ENCODE measurements at places on chromosomes 1 and 21.
A peak's percentile ranks its signal among the peaks of the same experiment; 100 is the strongest.

- no peak for DNase-seq
Observed at GRCh38 chr21:42784896-42785451, 94.4 kb downstream of the WDR4 start.

DNA sequence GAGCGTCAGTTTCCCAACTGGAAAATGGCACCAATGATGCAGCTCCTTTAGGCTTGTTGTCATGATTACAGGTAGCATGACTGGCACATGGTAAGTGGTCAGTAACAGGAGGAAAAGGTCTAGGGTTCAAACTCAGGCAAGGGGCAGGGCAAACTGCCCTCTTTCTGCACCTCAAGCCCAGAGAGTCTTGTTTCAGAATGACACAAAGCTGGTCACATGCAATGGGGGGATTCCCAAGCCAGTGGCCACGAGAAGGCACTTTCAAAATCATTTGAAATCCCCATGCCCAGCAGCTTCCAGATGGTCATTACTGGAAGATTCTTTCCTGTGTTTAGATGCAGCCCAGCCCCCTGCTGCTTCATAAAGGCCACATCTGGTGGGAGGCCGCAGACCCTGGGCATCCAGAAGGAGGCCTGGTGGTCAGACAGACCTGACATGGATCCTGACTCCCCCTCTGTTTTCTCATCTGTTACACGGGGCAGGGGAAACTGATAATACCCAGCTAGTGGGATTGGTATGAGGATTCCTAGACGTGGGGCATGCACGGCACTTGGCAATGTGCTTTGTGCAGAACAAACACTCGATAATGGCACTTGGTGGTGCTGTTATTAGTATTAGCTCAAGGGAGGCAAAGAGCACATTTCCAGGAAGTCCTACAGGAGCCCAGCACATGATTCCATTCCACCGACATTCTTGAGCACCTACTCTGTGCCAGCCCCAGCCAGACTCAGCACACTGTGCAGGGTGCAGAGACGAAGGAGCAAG, 6.9 kb upstream of the PLA2G2D start:
- DNase-seq = no peak

GRCh38 chr1:158979229-158979628, 30.5 kb upstream of the IFI16 start:
- DNase-seq = no peak

- DNase-seq = no peak
Observed at GRCh38 chr1:173489929-173490328, 12.8 kb downstream of the PRDX6 start.

DNA sequence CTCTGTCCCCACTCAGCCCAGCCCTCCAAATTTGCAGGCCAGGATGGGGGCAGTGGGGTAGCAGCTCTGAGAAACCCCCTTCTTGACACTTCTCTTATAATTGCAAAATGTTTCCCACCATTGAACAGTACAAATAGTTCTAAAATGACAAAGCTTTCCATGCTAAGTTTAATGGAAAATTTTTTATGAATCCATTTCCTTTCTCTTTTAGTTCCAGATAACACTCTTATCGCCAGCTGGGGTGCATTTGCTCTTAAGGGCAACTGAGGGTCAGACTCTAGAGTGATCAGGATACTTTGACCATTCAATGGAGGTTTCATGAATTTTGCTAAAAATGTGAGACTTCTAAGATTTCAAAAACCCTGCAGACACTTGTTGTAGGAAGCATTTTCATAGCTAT, 29.9 kb downstream of the PIK3C2B start:
- no peak for DNase-seq

GRCh38 chr1:53430261-53430660, 28.9 kb upstream of the DMRTB1 start:
- no peak for DNase-seq

DNA sequence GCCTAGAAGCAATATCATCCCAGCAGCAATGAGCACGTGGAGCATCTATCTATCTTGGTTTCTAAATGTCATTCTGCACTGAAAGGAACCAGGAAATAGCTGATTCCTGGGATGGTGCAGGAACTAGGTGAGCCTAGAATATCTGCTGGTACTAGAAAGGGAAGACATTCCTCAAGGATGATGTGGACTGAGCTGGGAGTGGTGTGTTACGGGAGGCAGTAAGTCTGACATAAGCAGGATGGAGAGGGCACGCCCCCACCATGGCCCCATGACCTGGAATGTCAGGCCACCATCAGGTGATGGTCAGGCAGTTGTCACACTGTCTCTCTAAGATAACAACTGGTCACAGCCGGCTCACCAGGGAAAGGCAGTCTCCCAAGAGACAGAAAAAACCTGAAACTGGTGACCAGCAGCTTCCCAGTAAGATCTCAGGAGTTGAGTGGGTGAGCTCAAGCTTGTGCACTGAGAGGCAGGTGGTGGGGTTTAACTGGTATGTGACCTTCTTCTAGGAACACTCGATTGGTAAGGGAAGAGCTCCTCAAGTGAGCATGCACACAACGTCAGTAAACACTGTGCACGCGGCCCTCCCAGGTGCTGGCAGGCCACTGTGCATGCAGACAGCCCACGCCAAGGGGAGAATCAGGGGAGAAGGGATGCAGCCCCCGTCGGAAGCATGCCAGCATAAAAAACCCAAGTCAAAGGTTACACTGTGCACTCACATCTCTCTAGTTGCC, 148.7 kb downstream of the ADSS2 start:
- DNase-seq = peak; percentile 25

DNA sequence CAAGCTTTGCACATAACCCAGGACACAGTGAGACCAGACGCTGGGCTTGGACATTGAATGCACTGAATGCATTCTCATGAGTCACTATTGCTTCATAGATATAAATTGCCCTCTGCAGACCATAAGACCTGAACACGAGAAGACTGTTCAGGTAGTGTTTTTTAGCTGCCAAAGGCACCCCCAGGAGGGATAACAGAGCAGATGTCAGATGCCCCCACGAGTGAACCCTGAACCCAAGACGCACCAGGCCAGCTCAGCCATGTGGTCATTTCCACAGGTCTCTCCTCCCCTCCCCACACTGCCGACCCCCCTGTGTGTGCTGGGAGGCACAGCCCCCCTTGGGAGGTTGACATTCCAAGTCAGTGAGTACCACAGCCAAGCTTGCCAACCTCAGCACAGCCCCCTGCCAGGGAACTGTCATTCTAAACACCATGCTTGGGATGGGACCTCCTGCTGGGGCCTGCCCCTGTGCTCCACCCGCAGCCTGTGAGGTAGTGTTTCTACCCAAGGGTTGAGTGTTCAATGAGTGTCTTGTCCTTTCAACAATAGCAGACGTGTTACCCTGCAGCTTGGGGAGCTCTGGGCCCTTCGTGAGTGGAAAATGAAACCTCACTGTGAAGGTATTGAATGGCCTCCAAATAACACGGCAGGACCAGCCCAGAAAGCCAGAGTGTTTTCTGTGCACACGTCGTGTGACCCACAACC, 68.2 kb downstream of the PSMG1 start:
- peak; percentile 87 for DNase-seq

DNA sequence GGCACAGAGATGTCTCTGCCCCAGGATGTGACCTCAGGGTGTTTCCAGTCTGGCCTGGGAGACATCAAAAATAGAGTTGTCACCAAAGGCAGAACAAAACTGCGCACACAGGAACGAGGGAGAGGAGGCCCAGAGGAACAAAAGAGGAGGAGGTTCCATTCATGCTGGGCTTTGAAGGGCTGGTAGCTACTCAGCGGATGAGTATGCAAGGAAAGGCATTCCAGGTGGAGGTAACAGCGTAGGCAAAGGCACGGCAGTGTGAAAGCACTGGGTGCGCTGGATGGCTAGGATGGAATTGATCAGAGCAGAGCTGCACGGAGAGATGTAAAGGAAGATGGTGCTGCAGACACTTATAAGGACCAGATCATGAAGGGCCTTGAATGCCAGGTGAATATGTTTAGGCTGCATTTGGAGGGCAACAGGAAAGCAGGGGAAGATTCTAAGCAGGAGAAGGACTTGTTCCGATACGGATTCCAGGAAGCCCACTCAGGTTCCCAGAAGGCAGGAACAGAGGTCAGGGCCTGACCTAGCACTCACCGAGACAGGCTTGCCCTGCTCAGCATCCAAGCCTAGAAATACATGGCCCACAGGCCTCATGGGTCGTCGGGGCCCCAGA, 6.3 kb downstream of the COL16A1 start:
- no peak for DNase-seq

GRCh38 chr1:197198911-197199310, 52.4 kb upstream of the ASPM start:
- no peak for DNase-seq

GRCh38 chr1:28591708-28592320, at the start of gene RAB42:
RAB42 (plus strand) TSS chr1:28592265; CDS start chr1:28592512, 247 bp downstream.
- DNase-seq = peak; percentile 38

DNA sequence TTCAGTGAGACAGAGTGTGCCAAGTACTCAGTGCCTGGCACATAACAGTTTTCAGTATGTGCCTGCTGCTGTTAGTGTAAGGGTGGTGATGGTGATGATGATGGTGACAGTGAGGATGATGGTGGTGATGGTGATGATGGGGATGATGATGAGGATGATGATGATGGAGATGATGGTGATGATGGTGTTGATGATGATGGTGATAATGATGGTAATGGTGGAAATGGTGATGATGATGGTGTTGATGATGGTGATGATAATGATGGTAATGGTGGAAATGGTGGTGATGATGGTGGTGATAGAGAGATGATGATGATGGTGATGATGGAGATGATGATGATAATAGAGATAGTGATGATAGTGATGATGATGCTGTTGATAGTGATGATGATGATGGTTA, 62.0 kb downstream of the AJAP1 start:
- no peak for DNase-seq

GRCh38 chr1:39538531-39539251, 37.9 kb downstream of the PABPC4 start:
- DNase-seq = no peak

- no peak for DNase-seq
Observed at GRCh38 chr1:100411574-100411973, 59.3 kb downstream of the CDC14A start.

DNA sequence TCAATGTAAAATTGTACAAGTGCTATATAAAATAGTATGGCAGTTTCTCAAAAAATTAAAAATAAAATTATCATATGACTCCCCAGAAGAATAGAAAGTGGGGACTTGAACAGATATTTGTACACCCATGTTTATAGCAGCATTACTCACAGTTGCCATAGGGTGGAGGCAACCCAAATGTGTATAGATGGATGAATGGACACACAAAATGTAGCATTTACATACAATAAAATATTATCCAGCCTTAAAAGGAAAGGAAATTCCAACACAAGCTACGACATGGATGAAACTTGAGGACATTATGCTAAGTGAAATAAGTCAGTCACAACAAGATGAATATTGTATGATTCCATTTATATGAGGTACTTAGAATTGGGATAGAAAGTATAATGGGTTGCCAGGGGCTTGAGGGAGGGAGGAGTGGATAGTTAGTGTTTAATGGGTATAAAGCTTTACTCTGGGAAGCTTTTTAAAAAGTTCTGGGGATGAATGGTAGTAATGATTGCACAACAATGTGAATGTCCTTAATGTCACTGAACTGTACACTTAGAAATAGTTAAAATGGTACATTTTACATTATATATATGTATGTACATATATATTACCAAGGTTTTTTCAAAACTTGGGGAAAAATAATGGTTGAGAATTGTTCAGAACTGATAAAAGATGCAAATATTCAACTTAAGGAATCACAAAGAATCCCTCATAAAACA, 53.0 kb upstream of the ADORA3 start:
- DNase-seq = no peak

- DNase-seq = peak; percentile 43
Observed at GRCh38 chr1:39076127-39076798, 50.1 kb downstream of the NDUFS5 start.

DNA sequence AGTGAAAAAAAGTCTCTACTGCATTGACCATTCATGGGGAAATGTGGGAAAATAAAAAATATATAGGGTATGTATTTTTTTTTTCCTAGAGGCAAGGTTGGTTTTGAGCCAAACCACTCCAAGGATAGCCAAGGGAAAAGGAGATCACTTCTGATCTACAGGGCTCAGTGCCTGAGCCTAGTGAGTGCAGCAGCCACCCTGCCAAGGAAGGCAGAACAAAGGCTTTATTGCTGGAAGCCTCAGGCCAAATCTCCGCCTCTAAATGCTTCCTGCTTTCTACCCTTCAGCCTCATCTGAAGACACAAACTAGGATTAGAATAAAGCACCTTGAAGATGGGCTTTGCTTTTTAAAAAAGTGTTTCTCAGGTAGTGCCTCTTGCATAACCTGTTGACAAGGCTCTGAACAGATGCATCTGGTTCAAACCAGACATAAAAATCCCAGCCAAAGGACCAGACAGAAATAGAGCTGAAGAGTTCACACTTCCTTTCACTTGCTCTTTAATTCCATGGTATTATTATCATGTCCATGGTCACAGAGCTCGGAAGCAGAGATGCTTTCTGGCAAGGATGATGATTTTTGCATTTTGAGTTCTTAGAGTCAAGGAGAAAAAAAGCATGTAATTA, 10.5 kb downstream of the C1orf115 start:
- DNase-seq = no peak

GRCh38 chr1:228079013-228079412, 3.5 kb upstream of the ARF1 start:
- no peak for DNase-seq

- no peak for DNase-seq
Observed at GRCh38 chr1:34929853-34930701, 627 bp upstream of the DLGAP3 start.

- no peak for DNase-seq
Observed at GRCh38 chr1:45922374-45922773, 119.0 kb downstream of the MAST2 start.

DNA sequence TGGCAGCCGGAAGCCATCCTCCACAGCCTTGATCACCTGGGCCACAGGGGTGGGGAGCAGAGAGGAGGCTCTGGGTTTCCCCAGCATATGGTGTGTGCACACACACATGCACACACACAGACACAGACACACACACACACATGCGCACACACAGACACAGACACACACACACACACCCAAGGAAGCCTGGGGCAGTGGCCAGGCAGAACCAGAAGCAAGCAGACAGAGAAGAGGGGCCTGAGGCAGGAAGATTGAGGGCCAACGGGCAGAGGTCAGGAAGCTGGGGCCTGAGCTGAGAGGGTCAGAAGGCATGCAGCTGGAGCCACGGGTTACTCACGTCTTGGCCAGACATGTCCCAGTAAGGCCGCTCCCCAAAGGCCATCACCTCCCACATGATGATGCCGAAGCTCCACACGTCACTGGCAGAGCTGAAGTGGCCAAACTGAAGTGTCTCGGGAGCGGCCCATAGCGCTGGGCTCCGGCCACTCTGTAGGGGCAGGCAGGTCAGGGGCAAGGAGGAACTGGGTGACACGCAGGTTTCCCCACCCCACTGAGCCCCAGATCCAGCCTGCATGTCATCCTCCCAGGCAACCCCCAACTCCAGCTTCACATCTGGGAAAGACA, 27.4 kb downstream of the CDCA8 start:
- no peak for DNase-seq

- no peak for DNase-seq
Observed at GRCh38 chr21:45079351-45079750, 5.0 kb downstream of the ADARB1 start.

- DNase-seq = no peak
Observed at GRCh38 chr1:31000301-31000700, 65.2 kb downstream of the PUM1 start.

DNA sequence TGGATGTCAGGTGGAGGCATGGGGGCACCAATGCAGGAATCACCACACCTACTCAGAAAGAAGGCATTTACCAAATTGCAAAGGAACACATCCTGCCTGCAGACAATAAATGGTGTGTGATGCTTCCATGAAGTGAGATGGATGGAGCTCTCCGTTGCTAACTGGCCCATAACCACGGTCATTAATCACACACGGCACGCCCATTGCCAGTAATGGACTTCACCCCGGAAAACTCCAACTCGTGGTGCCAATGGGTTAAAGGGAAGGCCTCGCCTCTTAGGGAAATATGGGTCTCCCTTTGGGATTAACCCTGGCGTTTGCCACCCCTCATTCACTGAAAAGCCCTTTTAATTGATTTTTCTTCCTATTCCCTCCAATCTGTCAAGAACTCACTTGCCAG, 443.1 kb upstream of the DAB1 start:
- DNase-seq = no peak
